ENCODE measurements at places on chromosomes 1 and 21.

GRCh38 chr1:88571506-88571905 lies 112.6 kb upstream of the PKN2 start:
- DNase-seq, result no peak

- DNase-seq, result no peak
Measured at GRCh38 chr1:239218301-239218700, 168.1 kb upstream of the CHRM3 start.

DNA sequence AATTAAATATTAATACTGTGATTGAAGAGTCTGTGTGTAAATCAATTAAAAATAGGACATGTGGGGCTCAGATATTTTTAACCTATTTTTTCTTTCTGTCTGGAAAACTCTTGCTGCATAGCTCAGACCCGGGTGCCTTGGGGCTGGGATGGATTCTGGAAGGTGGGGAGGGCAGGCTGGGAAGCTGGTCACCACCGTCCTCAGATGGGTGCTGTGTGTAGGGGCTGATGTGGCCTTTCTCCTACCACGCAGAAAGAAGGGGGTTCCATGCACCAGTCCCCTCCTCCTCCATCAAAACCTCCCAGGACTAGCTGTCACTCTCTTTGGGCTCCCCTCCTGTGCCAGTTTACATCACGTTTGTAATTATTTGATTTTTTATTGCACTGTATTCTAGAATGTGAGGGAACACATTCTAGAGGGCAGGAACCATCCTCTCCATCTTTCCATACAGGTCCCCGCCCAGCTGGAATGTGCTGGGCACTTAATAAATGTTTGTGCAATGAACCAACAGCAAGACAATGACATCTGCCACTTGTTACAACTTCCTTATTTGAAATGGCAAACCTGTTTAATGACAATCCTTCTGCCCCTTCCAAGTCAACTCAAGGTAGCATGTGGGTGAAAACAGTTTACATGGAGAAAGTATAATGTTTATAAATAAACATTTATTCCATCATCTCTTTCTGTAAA lies 104.3 kb downstream of the EDEM3 start:
- no peak for DNase-seq

DNA sequence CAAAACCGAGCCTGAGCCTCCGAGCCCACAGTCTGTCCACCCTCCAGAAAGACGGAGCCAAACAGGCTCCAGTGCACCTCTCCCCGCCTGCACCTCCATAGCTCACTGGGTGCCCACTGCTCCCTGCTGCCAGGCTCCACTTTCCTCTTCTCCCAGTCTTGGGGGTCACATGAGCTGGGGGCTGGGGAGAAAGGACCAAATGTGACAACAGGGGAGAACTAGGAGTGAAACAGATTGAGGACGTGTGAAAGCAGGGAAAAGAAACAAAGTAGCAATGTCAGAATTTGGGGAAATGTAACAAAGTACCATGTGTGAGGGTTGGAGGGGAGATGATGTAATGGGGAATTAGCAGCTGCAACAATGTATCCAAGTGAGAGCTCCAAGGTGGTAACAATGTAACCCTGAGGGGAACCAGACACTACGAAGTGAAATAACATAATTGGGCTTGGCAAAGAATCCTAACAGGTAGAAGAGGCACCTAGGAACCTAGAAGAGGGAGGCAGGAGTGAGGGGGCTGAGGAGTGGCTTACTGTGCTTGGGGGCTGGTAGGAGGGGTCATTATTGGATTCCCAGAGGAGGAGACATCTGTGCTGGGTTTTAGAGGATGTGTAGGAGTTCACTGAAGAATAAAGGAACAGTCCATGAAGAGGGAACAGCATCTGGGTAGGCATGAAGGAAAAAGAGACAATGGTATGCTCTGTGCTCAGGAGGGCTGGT lies 12.5 kb downstream of the SDC3 start:
- no peak for DNase-seq

DNA sequence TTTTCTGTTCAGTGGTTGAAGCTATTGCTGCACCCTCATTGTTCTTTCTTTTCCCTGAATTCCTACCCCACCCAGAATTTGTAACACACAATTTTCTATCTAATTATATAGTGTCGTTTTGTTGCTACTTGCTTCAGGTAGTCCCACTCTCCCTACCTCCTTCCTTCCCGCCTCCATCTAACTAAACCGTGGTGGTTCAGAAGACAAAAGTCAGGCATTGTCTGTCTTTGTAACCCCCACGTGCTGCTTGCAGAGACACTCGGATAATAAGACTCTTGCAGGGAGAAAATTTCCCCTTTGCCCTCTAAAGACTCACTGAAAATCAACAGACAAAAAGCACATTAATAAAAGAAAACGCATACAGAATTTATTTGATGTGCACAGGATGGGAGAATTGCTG lies 46.2 kb upstream of the BTG3 start:
- DNase-seq, result no peak

DNA sequence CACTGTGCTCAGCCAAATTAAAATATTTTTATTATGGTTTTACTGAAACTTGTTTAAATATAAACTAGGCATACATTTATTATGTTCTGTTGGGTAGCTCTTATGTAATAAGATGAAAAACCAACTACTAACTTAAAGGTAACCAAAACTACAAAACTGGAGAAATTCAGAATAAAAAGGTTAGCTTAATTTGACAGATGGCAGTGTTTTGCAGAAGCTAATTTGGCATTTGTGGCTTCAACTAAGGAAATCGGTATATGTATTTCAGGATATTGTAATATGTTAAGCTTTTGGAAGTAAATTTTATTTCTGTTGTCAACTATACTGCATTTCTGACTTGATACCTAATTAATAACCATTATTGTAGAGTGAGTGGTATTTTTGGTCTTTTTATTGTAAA lies 18.8 kb downstream of the USP25 start:
- DNase-seq, result no peak

DNA sequence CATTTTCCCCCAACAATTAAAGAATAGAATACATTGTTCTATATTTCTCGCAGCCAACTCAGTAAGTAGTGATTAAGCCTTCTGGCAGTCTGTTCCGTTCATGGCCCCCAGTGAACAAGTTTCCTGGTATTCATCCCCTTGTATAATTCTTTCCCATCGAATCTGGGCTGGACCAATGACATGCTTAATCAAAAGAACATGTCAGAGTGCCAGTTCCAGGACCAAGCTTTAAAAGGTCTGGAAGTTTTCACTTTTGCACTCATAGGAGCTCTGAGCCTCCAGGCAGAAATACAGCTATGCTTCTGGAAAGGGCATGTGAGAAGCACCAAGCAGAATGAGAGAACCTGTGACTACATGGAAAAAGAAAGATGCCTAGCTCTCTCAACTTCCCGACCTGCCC lies 22.5 kb upstream of the DPYD start:
- no peak for DNase-seq

GRCh38 chr1:17549384-17549783 lies 9.9 kb downstream of the ARHGEF10L start:
- DNase-seq, result no peak

GRCh38 chr1:1278620-1279019 lies 1.6 kb upstream of the SCNN1D start:
- no peak for DNase-seq

DNA sequence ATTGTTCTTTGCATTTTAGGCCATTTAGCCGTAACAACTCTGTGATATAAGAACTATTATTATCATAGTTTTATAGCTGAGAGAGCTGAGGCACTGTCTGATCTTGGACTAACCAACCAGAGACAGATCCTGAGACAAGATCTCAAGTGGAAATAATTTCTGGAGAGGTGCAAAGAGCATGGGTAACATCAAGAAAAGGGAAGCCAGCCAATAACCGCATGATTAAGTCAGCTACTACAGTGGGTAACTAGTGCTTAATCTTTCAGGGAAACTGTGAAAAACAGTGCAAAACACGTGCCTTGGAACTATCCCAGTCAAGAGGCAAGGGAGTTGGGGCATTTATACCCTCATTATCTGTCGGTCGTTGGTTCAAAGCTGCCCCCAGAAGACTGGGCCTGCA lies 105.8 kb downstream of the OMA1 start:
- no peak for DNase-seq

GRCh38 chr1:236137285-236137852 lies 5.0 kb upstream of the GPR137B start:
- DNase-seq, result no peak

GRCh38 chr1:167565922-167566321 lies 12.4 kb upstream of the CREG1 start:
- no peak for DNase-seq

DNA sequence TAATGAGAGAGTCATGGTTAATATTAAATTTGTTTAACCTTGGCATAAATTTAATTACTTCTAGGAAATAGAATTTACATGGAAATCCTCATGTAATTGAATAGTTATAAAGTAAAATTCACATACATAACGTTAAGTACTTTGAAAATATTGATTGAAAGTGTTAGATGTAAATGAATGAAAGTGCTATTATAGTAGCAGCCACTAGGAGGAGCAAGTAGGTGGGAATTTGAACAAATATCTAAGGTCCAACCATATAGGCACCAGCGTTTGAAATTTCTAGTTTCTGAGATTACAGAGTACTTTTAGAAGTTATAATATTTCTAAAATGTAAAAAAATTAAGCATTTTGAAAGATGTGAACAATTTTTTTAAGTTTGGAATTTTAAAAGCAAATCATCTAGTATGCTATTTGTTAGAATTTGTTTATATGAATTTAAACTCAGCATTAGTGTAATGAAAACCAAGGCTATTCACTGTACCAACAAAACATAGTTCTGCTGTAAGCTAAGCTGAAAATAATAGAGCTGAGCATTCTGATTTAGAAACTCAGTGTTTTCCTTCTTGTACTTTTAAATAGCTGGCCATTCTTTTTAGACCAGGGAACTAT lies 3.3 kb downstream of the B3GALT2 start:
- DNase-seq, result no peak

- DNase-seq, result no peak
Measured at GRCh38 chr1:182624577-182624976, 20.4 kb upstream of the RGS16 start.

- DNase-seq, result no peak
Measured at GRCh38 chr21:45874716-45875415, 106.7 kb upstream of the COL6A1 start.

- no peak for DNase-seq
Measured at GRCh38 chr1:154213274-154213673, 7.1 kb upstream of the CFAP141 start.

- no peak for DNase-seq
Measured at GRCh38 chr1:46496505-46496904, 6.9 kb downstream of the DMBX1 start.

GRCh38 chr1:77413541-77414335 lies 131.9 kb downstream of the AK5 start:
- no peak for DNase-seq

- no peak for DNase-seq
Measured at GRCh38 chr1:155002464-155003226, at the start of gene ZBTB7B. TSS of gene ZBTB7B (plus strand) at chr1:155002802. CDS start at chr1:155014661, 11,859 bp downstream.

- DNase-seq, result no peak
Measured at GRCh38 chr1:248828845-248829244, 3.1 kb upstream of the SH3BP5L start.

- no peak for DNase-seq
Measured at GRCh38 chr1:25583519-25584370, 32.8 kb upstream of the MAN1C1 start.

GRCh38 chr1:230495891-230496385 lies 69.8 kb upstream of the PGBD5 start:
- no peak for DNase-seq

DNA sequence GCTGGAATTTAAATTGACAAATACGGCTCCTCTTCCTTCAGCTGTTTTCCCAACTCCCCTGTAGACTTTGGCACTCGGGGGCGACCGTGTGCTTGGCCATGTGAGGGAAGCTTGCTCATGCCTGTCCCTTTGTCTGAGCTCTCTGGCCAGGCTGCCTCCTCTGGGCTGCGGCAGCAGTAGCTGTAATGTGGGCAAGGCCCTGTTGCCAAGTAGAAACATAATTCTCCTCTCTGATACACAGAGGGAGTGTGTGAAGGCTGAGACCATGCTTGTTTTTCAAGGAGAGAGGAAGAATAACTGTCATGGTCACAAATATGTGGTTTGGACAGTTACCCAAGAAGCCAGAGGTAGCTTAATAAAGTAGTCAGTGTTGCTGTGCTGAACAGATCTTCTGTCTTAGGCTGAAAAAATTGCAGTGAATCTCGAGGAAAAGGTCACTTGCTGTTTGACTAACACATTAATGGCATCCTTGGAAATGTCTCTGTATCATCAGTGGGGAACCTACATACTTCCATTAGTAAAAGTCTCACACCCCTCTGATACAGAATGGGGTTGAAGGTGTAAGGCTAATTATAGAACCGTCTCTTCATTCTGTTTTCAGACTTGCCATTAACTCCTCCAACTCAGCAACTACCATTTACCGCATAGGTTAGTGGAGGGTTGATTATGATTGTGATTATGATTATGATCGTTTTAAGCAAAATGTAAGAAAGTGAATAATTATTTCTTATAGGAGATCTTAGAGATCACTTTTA lies 94.6 kb downstream of the TGFB2 start:
- no peak for DNase-seq

DNA sequence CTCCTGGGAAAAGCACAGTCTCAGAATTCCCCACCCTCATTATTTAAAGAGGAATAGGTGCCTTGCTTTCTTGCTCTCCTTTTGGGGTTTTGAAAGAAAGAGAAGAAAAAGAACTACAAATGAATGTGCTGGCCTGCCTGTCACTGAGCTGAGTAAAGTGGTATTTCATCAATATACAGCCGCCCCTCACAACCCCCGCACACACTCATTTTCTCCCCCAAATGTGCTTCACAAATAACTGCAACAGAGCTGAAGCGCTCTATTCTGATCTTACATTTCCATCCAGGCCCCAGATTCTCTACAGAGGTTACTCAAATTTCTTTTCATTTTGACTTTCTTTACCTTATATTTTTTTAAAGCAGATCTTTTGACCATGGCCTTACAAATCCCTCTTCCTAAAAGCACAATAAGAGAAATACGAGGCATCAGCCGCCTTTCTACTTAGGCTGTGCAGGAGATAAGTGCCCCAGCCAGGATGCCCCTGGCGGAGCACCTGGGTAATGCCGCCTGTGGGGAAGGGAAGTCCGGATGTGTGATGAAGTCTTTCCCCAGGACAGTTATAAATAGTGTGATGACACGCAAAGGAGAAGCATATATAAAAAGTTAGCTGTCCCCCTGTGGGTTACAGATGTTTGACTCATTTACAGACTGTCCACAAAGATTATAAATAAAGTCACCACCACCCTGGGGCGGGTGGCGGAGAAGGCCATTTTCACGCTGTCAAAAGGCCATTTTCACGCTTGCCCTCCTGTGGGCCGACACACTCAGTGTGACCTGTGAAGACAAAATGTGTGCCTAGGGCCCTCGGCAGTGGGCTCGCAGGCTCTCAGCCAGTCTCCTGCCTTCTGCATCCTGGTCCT lies 6.5 kb downstream of the KCNN3 start:
- no peak for DNase-seq

DNA sequence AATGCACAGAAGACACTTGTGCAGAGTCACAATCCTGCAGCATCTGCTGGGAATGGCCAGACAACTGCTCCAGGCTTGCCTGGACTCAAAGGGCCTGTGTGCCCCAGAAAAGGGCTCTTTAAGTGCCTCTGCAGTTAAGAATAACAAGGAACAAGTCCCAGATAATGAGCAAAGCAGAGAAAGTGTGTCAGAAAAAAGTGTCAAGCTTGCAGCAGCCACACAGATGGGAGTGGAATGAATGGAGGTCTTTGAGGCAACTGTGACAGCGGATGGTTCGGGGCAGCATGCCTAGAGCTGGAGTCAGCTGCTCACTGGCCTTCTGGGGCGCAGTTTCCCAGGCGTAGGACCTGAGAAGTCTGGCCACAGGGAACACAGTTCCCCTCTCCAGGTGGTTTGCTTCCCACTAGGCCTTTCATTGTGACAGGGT lies 5.1 kb downstream of the PARP1 start:
- no peak for DNase-seq

Measured in stimulated activated CD8-positive, alpha-beta memory T cell treated with anti-CD3 and anti-CD28 coated beads, Interleukin-2, amount 100 ng/mL, for 48 hours (primary cell).